Naive thymus-derived CD4-positive, alpha-beta T cell (primary cell): ENCODE measurements at places on chromosomes 13 and 19. TPM values are rescaled to one million over a fixed set of nuclear protein-coding genes. Genes with fewer than 3 reads are reported as not detected.

Gene TEX29
- not detected for polyA plus RNA-seq

Gene TUBA3C
- not detected for polyA plus RNA-seq

Gene CBLC
- polyA plus RNA-seq = not detected

Gene ZNF235
- polyA plus RNA-seq = 4.3 TPM

- H3K36me3 ChIP-seq = no peaks in the 10 kb centered on the region
- no peak for DNase-seq
- no peaks in the 10 kb centered on the region for H3K27me3 ChIP-seq
These were observed 816.9 kb upstream of the SLC10A2 start for GRCh38 chr13:103883164-103883563.

GRCh38 chr13:24718192-24718965 lies 38.2 kb downstream of the ATP12A start:
- no peak overlapping the region for H3K27ac ChIP-seq
- DNase-seq = no peak
- no peaks in the 10 kb centered on the region for H3K4me1 ChIP-seq
- H3K4me3 ChIP-seq = no peak overlapping the region

DNA sequence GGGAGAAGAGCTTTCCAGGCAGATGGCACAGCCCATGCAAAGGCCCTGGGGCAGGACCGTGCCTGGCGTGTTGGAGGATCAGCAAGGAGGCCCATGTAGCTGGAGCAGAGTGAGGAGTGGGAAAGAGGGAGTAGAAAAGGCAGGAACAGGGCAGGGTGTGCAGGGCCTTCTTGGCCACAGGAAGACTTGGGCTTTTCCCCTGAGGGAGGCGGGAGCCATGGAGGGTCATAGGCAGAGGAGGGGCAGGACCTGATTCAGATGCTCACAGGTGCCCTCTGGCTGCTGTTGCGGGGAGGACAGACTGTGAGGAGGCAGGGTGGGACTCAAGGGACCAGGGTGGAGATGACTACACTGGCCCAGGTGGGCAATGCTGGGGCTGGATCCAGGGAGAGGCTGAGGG lies 13.8 kb upstream of the PTPRS start:
- no peak overlapping the region for H3K4me3 ChIP-seq
- H3K36me3 ChIP-seq = no peaks in the 10 kb centered on the region
- H3K27me3 ChIP-seq = no peaks in the 10 kb centered on the region
- DNase-seq = no peak

DNA sequence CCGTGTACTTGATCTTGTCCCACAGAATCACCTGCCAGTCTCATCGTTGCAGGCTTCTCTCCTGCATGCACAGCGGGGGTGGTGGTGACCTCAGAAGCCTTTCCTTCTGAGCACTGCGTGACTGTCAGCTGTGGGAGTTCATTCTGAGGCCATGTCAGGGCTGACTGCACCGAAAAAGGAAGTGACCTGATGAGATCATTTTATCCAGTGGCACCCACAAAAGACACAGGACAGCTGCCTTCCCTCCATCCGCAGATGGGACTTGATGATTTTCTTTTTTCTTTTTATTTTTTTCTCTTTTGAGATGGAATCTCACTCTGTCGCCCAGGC lies 89.7 kb downstream of the RAB20 start:
- H3K4me3 ChIP-seq = no peak overlapping the region
- DNase-seq = no peak
- no peaks in the 10 kb centered on the region for H3K4me1 ChIP-seq
- no peaks in the 10 kb centered on the region for H3K27me3 ChIP-seq
- no peaks in the 10 kb centered on the region for H3K36me3 ChIP-seq
- H3K27ac ChIP-seq = no peak overlapping the region

GRCh38 chr13:36750946-36751345 lies 68.1 kb upstream of the RFXAP start:
- no peaks in the 10 kb centered on the region for H3K27me3 ChIP-seq
- H3K27ac ChIP-seq = no peak overlapping the region
- no peaks in the 10 kb centered on the region for H3K36me3 ChIP-seq
- no peak for DNase-seq
- no peaks in the 10 kb centered on the region for H3K4me1 ChIP-seq

DNA sequence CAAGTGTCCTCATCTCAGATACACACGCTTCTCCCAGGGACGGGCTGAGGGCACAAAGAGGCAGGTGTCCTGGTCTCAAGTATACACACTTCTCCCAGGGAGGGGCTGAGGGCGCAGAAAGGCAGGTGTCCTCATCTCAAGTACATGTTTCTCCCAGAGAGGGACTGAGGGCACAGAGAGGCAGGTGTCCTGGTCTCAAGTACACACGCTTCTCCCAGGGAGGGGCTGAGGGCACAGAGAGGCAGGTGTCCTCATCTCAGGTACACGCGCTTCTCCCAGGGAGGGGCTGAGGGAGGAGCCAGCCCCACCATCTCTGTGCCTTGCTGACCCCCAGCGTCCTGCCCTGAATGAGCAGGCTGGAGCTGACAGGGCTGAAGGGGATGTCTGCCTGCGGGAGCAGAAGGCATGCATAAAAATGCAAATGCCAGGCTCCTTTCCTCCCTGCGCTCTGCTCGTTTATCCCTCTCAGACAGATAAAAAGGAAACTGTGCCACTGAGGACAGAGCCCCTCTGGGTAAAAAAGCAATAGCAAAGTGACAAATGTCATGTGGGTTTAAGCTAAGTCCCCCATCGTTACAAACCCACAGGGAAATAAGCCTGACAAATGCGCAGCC lies 96.1 kb upstream of the UQCRFS1 start:
- no peak overlapping the region for H3K4me3 ChIP-seq
- no peaks in the 10 kb centered on the region for H3K4me1 ChIP-seq
- H3K27ac ChIP-seq = no peak overlapping the region

GRCh38 chr13:46350003-46350402 lies 37.0 kb downstream of the RUBCNL start:
- no peak overlapping the region for H3K4me3 ChIP-seq
- H3K27me3 ChIP-seq = no peaks in the 10 kb centered on the region
- no peak overlapping the region for H3K27ac ChIP-seq
- no peaks in the 10 kb centered on the region for H3K36me3 ChIP-seq
- no peaks in the 10 kb centered on the region for H3K4me1 ChIP-seq
